ENCODE measurements at places on chromosomes 1 and 21.
A peak's percentile ranks its signal among the peaks of the same experiment; 100 is the strongest.

DNA sequence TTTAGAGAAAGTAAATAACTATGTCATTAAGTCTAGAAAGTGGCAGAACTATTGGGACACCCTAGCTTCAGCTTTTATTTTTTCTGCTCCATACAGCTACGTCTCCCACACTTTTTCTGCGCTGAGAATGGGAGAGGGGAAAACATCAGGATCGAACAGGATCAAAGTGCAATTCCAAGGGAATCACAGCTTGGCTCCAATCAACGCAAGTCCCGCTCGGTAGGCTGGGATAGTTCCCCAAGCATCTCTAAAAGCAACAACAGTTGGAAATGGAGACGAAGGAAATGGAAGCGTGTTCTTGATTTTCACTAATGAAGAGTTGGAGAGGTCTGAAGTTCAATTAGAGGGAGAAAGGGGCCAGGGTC lies 536 bp downstream of the HMGCL start:
- DNase-seq: no peak

- peak; percentile 98 for DNase-seq
Observed at GRCh38 chr1:68384321-68384813, 65.4 kb downstream of the RPE65 start.

GRCh38 chr1:156639601-156640101 lies 2.3 kb upstream of the BCAN start:
- DNase-seq: no peak

- DNase-seq: no peak
Observed at GRCh38 chr1:52189898-52190480, 48.1 kb downstream of the ZFYVE9 start.

DNA sequence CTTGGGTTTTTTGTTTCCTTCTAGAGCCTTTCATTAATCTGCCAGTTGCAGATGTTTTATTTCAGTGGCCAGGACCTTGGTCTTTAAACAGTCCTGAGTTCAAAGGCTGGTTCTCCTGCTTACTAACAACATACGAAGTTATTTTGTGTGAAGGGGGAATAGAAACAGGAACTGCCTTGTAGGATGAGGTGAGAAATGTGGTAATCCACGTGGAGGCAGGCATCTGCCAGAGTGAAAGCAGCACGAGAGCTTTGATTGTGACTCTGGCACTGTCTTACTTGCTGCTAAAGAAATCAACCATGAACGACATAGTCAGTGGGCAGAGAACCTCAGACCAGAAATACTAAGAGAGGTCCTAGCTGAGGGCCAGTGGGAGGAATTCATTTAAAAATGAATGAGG lies 30.4 kb downstream of the TMEM63A start:
- no peak for DNase-seq

DNA sequence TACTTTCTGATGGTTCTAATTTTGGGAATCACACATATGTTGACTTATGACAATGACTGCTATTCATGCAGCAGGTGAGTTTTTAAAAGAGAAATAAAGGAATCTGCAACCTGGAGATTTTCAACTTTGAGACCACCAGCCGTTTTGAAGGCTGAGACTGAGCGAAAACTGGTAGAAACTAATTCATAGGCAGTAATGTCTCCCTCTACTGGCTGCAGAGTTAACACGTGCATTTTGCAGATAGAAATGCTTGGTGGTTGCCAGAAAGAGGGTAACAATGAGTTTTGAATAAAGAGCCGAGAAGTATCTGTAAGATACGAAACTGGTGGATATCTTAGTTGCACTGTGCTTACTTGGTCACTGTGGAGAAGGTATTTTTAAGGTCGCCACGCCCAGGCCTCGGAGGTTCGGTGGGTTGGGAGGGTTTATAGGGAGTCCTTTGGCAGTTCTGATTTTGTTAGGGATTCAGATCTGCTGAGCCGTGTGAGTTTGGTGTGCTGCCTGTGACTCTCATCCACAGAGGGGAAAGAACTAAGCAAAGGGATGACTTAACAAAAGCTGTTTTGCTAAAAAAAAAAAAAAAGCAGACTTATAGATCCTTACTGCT lies 83.0 kb downstream of the RYR2 start:
- DNase-seq: no peak

DNA sequence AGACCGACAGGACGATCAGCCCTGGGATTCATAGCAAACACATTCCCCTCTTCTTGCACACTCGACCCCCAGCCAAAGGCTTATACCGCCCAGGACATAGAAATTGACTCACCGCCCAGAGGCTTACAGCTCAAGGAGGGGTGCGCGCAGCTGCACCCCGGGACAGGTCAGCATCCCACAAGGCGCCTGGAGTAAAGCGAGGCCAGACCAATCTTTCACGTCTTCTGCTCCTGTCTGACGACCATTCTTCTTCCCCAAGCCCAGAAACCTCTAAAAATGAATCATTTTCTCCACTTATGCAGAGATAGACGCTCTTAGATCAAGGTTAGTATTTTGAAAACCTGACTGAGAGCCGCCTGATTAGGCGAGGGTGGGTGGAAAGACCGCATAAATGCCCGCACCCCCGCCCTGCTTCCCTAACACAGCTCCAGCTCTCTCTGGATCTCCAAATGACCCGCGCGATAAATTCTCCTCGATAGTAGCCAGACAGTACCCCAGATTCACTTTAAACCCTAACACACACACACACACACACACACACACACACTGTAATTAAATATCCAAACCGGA lies 1.9 kb upstream of the LHX8 start:
- no peak for DNase-seq

DNA sequence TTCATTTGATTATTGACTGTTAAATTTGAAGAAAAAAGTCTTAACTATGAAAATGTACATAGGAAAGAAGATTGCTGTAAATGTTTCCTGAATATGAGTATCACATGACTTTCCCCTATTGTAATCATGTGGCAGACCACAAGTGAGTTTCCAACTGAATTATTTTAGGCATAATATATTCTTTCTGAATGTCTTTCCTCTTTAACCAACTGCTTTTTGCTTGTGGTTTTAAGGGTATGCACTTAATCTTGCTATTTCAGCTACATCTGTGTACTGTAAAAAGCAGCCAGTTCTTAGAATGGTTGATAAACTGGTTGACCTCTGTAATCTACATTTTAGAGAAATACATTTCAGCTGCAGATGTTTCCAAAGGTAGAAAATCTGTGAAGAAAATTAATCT lies 400.7 kb downstream of the NEGR1 start:
- no peak for DNase-seq

GRCh38 chr1:12230549-12231275 lies 882 bp downstream of the VPS13D start:
- DNase-seq: no peak

GRCh38 chr1:17011092-17011438 lies 663 bp downstream of the ATP13A2 start:
- no peak for DNase-seq

- DNase-seq: no peak
Observed at GRCh38 chr21:15425049-15425448, 304.7 kb upstream of the USP25 start.

DNA sequence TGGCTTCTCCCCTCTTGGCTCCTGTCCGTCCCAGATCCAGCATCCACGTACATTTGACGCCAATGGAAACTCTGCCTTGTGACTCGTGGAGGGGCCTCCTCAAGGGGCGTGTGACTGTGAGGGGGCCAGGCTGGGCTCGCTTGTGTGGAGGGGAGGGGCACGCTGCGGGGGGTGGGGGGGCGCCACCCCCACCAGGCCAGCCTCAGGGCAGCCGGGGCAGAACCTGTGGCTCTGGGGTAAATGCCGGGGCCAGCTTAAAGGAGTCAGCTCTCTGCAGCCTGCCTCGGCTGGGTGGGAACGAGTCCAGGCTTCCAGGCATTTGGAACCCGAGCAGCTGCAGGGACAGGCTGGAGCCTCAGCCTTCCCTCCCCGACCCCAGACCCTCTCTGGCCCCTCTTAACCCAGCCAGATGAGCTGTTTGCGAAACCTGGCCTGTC lies 94.1 kb downstream of the SIK1 start:
- no peak for DNase-seq

DNA sequence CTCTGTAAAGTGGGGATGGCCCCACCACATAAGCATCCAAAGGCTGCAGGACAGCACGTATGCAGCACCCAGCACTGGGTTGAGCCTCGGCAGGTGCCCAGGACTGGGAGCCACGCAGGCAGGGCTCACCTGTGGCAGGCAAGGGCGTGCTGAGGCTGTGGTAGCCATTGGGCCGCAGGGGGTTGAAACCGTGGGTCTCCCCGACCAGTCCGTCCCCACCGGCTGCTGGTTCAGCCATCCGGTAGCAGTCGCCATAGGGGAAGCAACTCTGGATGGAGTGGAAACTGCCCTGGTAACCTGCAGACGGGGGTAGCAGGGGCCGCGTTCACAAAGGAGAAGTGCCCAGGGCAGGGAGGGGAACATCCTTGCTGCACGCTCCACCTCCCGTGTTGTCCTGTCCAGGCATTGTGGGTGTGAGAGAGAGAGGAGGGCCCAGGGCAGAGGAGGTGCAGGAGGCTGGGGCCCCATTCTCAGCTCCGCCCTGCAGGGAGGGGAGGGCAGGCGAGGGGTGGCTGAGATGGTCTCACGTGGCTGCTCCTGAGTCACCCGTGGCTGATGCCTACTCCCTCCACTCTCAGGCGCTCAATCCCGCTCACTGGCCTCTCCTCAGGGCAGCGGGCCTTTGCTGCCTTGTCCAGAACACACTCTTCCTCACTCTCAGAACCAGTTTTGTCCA lies 49.9 kb downstream of the DMRTB1 start:
- DNase-seq: no peak

DNA sequence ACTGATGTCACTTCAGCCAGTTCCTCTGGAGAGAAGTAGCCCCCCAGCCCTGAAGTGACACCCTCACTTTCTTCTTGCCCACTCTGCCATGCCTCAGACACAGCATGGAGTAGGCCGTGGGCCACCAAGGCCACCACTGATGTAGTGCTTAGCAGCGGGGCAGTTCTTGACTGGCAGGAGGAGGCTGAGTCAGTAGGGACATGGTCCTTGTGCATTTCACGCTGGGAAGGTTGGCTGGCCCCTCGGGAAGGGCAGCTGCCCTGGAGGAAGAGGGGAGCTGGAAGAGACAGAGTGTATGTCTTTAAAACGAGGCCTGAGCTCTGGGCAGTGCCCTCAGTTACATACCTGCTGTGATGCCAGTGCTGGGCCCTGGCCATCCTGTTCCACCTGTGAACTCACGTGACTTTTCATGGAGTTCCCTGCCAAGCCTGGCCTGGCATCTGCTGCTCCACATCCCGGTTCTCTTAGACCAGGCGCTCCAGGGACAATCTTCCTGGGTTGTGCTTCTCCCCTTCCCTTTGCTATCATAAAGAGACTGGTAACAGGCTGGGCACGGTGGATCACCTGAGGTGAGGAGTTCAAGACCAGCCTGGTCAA lies 158.6 kb upstream of the TMEM51 start:
- no peak for DNase-seq

GRCh38 chr21:16113052-16113715 lies 383.4 kb downstream of the USP25 start:
- DNase-seq: peak; percentile 28

DNA sequence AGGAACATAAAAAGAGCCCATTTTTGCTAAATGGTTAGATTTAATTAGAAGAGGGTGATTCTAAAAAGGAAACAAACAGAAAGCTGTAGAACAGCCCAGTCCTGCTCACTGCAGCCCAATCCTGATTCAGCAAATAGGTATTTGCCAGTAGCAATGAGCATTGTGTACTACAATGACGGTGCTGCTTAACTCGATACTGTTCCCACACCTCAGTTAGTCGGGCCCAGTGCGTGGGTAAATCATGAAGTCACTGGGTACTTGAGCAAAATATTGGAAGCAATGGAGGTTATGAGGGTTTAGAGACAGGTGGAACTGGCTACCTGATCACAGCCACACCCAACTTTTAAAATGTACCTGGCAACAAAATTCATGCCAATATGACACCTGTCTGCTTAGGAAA lies 101.5 kb upstream of the ADGRL2 start:
- DNase-seq: no peak

- DNase-seq: peak; percentile 71
Observed at GRCh38 chr1:218371927-218372672, 27.0 kb downstream of the TGFB2 start.

DNA sequence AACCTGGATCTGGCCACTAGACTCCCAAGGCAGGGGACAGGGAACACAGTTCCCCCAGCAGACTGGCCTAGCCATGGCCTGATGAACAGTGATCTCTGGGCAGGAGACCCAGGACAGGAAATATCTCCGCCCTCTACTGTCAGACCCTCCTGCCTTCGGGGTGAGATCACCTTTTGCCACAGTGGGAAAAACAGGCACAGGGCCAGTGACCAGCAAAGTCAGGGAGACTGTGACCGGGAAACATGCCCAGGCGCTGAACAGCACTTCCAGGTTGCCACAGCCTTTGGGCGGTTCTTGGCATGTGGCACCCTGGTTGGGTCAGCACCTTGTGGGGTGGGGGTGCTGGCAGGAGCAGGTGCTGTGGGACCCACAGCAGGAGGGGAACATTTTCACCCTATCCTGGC lies 8.9 kb upstream of the ZNF669 start:
- DNase-seq: no peak

DNA sequence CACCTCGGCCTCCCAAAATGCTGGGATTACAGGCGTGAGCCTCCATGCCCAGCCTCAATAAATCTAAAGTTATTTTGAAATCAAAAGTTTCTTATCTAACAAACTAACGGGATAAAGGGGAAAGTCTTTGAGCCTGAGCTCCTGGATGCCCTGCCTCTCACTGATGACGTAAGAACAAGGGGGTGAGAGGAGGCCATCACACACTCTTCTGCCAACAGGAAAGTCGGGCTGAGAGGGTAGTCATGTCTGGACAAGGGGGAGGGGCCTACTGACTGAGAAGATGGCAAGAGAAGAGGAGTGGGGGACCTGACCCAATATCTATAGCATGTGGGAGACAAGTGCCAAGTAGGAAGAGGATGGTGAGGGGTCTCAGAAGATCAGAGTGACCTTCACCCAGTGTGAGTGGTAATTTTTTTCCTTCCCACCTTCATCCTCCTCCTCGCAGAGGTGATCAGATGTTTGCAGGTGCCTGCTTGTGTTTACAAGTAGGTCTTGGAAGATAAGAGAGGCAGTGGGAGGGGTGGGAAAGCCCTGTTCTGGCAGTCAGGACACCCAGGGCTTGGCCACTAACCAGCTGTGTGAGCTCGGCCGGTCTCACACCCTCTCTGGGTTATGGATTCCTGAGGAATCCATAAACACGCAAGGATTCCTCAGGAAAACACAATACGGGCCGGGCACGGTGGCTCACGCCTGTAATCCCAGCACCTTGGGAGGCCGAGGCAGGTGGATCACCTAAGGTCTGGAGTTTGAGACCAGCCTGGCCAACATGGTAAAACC lies 9.6 kb downstream of the UQCRHL start:
- no peak for DNase-seq

DNA sequence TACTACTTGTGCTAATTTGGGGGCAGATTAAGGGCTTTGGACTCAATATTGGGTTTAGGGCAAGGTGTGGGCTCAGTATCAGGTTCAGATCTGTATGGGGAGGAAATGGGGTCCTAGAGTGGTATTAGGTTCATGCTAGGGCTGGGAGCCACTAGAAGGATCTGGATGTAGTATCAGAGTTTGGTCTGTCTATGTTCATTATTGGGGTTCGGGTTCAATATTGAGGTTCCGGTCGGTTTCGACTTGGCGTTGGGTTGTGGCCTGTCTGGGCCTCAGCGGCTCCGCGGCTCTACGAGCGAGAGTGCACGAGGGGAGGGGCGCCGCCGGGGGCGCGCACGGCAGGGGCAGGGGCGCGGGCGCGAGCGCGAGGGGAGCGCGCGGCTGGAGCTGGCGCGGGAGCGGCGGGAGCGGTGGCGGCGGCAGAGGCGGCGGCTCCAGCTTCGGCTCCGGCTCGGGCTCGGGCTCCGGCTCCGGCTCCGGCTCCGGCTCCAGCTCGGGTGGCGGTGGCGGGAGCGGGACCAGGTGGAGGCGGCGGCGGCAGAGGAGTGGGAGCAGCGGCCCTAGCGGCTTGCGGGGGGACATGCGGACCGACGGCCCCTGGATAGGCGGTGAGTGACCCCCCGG lies at the start of gene PTPRF:
Gene PTPRF (plus strand): TSS at position 401 of the 624 bp plus-strand sequence. CDS start 14,193 bp downstream, outside the sequence.
- DNase-seq: no peak
